Left kidney (tissue), 8 donors: ENCODE measurements at places on chromosomes 3 and 15.

GRCh38 chr3:116129187-116129946, 315.9 kb downstream of the LSAMP start:
- no peak for DNase-seq

GRCh38 chr15:68528626-68529290, 50.0 kb upstream of the CORO2B start:
- no peak for DNase-seq

- DNase-seq: no peak
Observed at GRCh38 chr15:78306176-78306774, 6.9 kb upstream of the SKIC8 start.

GRCh38 chr15:29316422-29316821, 46.8 kb upstream of the NSMCE3 start:
- no peak for DNase-seq

- DNase-seq: no peak
Observed at GRCh38 chr3:104549099-104549714, 817.5 kb upstream of the ALCAM start.

DNA sequence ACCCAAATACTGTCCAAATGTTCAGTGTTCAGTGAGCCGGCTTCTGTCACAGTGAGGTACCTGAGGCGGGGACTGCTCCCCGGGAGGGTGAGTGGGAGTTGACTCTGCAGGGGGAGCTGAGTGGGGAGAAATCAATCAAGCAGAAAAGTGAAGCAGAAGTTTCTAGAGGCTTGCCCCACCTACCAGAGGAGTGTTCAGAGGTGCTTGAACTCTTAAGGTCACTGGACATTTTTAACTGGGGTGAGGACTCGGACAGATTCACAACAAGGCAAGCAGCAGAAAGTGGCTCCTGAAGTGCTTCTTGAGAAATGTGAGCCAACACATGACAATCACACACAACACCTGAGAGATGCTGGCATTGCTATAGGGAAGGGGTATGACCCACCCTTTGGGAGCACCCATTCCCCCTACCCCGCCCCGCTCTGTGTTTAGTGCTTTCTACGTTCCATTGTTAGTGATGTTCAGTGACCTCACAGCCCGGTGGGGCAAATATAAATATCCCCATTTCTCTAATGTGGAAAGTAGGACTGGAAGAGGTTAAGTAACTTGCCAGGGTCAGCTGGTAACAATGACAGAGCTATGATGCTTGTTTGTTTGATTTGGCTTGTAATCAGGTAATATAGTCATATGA, 48.6 kb upstream of the AKAP13 start:
- no peak for DNase-seq

- DNase-seq: no peak
Observed at GRCh38 chr3:130773366-130773765, 26.7 kb upstream of the PIK3R4 start.

DNA sequence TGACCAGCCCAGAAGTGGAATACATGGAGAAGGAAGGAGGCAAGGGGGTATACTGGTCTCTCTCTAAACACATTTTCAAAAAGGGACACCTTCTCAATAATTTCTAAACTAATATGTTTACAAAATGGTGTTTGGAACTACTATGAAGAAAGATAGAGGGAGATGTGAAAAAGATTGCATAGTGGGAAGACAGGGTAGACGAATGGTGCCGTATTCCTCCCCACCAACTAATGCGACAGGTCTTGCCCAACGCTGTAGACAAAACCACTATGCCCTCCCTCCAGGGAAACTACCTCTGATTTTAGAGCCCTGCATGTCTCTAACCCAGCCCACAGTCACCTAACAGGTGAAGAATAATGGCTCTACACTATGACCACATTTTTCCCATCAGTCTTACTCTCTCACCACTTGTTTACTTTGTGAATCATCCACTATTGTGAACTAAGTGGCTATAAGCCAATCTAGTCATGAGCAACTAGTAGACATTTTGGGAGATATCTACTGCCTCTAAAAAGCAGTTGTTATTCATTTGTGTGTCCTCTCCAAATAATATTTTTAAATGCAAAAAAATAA, 108.2 kb upstream of the UBE2E2 start:
- DNase-seq: no peak

GRCh38 chr3:37905987-37906674, 44.5 kb downstream of the CTDSPL start:
- no peak for DNase-seq

DNA sequence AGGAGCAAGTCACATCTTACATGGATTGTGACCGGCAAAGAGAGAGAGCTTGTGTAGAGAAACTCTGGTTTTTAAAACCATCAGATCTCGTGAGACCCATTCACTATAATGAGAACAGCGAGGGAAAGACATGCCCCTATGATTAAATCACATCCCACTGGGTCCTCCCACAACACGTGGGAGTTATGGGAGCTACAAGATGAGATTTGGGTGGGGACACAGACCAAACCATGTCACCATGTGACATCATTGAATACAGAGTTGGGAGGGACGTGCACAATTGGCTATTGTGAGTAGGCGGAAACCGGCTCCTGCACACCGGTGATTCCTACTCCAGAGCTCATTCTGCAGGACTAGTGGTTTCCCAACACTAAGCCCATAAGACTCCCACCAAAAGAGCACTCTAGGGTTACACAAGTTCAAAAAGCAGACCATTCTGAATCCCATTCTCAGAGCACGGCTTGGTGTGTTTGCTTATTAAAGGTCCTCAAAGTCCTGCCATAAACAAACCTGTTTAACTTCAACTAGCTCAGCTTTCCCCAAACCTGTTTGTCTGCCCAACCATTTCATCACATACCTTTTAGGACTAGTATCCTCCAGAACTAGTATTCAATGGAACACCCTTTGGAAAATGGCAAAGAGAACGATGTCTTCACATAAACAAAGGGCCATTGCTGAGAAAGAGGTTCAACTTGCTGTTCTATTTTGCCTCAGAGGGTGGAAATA, 167.6 kb downstream of the TLE3 start:
- no peak for DNase-seq

GRCh38 chr3:195931582-195932273, 23.4 kb upstream of the TNK2 start:
- DNase-seq: no peak

GRCh38 chr15:49110158-49110944, 45.0 kb downstream of the COPS2 start:
- DNase-seq: no peak

DNA sequence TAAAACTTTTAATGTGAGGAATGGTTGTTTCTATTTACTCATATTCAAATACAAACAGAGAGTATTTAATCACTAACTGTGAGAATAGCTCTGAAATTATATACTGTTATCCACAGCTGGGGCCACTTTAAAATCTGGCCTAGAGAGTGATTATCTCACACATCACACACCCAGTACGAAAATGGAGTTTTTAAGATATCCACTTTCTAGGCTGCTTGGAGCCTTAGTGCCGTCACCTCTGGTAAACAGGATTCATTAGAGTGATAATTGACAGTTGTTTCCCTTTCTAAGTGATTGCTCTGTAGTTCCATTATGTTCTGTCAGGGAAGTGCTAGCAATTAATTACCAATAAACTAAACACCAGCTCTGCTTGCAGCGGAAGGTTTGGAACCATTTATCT, 942.4 kb downstream of the FHIT start:
- no peak for DNase-seq

DNA sequence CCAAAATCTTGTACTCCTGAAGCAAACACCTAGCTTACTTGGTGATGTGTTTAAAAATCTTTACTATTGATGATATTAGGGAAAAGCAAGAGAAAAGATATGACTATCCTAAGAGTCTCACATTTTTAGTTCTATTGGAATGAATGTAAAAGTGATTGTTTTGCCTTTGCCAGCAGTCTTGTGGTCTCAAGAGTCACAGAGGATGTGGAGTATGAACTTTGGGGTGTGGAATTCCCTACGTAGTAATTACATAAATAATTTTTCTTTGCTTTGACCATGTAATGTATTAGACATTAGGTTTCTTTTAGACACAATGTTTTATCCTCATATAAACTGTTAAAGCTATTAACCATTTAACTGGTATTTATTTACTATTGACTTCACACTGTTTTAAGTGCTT, 387.6 kb downstream of the NAALADL2 start:
- no peak for DNase-seq

GRCh38 chr15:48406266-48406891, 75.2 kb downstream of the DUT start:
- DNase-seq: no peak

DNA sequence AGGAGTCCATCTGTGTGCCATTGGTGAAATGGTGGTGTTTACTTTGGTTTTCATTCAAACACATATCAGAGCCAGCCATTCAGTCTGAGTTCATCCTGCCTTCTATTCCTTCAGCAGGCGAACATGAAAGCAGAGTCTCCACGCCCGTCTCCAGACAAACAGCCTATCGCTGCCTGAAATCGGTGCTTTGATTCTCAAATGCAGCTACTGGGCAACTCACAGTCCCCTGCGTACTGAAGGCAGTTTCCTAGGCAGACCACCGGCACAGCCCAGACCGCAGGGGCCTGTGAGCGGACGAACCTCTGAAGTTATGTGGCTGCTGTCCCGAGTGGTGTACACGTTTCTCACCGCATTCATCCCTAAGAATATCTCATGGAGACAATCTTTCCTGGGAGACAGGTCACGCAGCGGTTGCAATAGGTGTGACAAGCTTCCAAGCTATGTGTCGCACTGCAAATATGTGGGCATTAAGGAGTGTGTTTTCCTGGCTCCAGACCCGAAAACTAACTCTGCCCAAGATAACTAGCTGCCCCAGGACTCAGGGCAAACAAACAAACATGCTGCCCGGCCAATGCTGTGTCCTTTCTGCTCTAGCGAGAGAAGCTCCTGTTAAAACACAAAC, 16.9 kb upstream of the RYR3 start:
- DNase-seq: no peak

DNA sequence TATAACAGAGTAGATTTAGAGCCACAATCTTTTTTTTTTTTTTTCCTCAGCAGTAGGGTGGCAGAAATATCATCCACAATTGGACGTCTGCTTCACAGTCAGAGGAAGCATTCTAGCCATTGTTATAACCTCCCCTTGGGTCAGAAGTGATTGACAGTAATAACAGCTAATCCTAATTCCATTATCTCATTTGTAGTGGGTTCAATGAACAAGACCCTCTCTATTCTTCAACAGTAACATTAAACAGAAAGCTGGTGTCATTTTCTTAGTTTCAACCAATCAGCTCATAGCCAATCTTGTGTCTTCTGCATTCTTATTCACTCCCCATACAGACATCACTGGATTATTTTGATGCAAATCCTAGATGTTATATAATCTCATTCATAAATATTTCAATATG, 44.6 kb downstream of the QTRT2 start:
- no peak for DNase-seq

DNA sequence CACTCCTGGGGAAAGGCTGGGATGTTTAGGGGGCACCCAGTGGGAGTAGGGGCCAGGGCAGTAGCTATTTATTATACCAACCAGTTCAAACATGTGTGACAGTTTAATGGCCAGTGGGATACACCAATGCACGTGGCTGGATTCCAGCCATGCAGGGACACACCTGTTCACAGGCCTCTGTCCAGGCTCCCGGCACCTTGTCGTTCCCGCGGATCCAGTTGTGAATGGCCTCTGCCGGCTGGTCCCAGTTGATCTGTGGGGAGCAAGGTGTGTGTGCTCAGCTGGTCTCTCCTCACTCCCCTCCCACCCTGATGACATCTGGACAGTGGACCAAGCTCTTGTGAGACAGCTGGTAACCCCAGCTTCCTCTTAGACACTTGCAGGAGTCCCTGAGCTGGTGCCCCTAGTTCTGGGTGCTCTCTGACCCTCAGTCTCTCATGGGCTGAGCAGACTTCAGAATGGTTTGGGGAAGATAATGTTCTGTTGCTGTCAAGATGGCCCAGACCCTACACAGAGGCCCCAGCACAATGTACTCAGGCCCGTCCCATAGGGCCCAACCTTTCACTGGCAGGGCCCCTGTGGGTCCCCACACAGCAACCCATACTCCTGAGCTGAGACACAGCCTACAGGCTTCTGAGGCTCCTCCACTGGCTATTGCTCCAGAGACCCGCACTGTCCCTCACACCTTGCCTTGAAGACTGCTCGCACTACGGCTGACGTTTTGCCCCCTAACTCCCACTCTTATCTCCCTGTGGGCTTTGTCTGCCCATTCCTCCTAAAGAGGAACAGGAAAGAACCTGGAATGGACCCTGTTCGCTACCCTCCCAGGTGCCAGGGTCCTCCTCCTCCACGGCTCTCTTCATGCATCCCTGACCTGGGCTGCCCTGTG, 25.8 kb downstream of the ALDH1L1 start:
- DNase-seq: no peak

DNA sequence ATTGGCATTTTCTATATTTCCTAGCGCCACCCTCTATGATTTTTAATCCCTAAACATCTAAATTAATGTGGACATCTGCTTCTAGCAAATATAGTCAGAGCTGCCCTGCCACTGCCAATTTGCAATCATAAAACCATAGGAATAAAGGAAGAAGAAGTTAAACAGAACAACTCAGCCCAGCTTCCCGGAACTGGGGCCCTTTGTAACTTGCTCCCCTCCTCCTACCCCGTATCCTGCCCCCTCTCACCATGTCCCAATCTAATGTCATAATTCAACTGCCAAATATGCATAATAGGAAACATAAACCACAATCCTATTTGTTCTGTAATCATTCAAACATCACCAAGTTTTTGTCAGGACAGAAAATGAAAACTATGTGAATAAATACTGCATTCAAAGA, 74.4 kb upstream of the ACP3 start:
- no peak for DNase-seq

- no peak for DNase-seq
Observed at GRCh38 chr3:140432229-140432669, 245.6 kb upstream of the TRIM42 start.

DNA sequence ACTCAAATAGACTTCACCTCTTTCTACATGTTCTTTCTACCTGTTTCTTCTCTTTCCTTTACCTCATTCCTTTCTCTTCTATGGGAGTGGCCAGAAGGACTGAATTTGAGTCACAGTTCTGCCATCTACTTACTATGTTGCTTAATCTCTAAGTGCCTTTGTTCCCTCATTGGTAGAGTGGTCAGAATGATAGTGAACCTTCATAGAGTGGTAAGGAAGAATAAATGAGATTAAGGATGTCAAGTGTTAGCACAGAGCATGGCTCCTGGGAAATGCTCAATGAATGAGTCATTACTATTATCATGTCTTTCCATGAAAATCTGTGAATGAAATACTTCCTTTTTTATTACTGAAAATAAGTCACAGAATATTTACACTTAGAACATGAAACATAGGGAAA, 17.5 kb downstream of the TMEM207 start:
- no peak for DNase-seq

- DNase-seq: no peak
Observed at GRCh38 chr3:149648525-149648924, 9.3 kb downstream of the WWTR1 start.
